Activated T-helper 17 cell treated with anti-CD3 and anti-CD28 coated beads, Interleukin-2, amount 50 U/mL, for 72 hours (primary cell): ENCODE measurements at places on chromosomes 13 and 19. TPM values are rescaled to one million over a fixed set of nuclear protein-coding genes. Genes with fewer than 3 reads are reported as not detected.

The HOMER3 gene
- 1.7 TPM for total RNA-seq

The CD22 gene
- 11.7 TPM for total RNA-seq

The CEACAM1 gene
- 24.2 TPM for total RNA-seq

The B3GNT8 gene
- total RNA-seq = 0.71 TPM

The CAPN12 gene
- total RNA-seq = 3.8 TPM

DNA sequence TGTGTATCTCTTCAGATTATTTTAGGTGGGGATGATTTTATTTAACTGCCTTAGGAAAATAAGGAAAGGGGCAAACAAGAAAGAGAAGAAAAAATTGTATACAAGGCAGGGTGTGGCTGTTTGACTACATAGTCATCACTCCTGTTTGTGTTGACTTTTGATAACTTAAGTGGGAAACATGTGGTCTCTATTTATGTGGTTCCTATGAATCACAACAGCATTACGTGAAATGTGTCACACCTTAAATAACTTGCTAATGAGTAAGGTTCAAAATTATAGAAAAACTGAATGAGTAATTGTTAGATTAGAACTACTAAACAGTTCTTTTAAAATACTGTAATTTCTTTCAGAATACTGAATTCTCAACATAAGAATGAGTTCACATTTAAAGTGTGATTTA is 69.3 kb downstream of the LMO7 start:
- ATAC-seq = peak; percentile 98

GRCh38 chr19:58009301-58009665 is 6.7 kb upstream of the ZNF606 start:
- no peak for ATAC-seq

GRCh38 chr19:45607071-45608029 is 5.3 kb upstream of the GPR4 start:
- peak; percentile 70 for ATAC-seq

- ATAC-seq = no peak
Measured at GRCh38 chr13:40428354-40428753, 238.1 kb downstream of the FOXO1 start.

GRCh38 chr19:18867199-18867598 is 28.8 kb downstream of the CERS1 start:
- no peak for ATAC-seq

GRCh38 chr13:40928980-40929379 is 90.1 kb downstream of the ELF1 start:
- ATAC-seq = no peak

DNA sequence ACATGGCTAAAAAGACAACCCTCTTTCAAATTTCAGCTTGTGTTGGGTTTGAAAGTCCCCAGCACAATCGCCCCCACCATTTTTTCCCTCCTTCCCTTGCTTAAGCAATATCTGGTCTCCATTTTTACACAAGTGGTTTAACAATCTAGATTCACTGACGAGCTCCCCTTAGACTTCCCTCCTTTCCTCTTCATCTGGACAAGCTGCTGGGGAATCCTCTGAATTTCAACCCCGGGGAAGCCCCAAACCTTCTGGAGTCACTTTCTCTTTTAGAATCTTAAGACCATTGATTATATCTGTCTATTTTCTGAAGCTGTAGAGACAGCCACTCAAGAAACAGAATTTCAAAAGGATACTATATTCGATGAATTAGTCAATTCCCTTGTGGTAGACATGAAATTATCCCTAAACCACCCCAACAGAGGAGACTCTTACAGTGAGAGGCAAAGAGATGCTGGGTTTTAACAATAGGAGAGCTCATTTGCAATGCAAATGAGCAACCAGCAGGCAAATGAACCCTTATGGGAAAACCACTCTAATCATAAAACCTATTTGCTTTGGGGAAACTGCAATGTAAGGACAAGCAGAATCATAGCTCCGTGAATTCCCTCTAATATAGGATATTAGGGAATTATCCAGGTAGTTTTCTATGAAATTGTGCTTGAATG is 78.9 kb downstream of the TEX26 start:
- no peak for ATAC-seq

DNA sequence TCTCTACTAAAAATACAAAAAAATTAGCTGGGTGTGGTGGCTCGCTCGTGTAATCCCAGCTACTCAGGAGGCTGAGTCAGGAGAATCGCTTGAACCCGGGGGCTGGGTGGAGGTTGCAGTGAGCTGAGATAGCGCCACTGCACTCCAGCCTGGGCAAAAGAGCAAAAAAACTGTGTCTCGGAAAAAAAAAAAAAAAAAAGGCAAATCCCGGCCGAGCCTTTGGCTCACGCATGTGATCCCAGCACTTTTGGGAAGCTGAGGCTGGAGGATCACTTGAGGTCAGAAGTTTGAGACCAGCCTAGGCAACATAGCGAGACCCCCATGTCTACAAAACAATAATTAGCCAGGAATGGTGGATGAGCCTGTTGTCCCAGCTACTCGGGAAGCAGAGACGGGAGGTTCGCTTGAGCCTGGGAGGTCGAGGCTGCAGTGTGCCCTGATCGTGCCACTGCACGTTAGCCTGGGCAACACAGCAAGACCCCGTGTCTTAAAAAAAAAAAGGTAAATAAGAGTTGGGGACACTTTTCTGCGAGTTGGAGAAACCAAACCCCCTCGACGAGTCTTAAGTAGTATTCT is 574 bp upstream of the GPX4 start:
- no peak for ATAC-seq

DNA sequence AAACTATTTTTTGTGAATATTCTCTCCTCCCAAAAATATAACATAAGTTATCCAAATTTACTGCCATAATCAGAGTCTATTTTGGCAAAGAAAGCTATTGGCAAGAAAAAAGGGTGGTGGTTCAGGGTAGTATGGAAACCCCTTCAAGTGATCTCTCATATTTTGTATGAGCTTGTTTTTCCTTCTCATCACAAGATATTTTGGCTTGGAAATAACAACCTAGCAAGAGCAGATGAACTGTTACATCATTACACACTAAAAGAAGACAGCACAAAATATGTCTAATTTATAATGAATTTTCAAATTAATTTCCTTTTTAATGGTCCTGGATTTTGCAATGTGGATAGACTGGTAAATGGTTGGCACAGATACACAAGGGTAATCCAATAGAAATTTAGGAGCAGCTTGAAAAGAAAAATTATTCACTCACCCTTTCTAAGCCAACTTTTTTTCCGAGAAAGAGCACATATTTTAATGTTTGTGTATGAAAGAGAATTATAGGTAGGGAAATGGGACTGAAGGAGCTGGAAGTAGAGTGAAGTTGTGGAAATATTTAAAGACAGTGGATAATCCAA is 225.1 kb downstream of the EFNB2 start:
- no peak for ATAC-seq

DNA sequence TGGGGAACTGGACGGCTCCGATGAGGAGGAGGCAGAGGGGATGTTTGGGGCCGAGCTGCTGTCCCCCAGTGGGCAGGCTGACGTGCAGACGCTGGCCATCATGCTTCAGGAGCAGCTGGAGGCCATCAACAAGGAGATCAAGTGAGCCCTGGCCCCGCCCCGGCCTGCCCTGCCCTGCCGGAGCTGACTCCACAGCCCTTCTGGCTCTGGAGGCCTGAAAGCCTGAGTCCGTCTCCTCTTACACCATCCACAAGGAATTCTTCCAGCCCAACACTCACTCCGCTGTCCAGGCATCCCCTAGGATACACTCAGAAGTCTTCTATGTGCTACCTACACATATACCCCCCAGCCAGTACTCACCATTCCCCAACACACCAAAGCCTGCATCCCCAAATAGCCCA is 17.4 kb downstream of the PPFIA3 start:
- no peak for ATAC-seq
